Keratinocyte (primary cell): ENCODE measurements at places on chromosomes 2 and 18.

DNA sequence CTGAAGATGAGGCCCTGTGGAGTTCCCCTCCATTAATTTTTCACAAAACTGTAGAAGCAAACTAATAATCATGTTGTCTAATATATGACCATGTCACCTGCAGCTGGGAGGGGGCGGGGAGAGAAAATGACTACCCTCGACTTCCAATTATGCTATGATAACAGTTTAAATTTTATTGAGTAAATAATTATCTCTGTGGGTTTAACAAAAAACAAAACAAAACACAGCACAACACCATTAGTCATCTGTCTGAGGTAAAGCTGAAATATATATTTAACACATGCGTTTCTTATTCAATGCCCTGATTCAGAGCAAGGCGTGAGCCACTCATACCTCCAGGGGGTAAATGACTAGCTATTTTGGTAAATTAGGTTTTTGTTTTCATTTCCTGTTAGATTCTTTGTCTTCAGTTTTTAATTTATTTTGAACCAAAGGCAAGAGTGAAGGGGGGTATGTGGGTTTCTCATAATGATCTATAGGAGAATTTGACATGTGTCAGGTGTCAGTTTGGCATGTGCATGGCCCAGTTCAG, 77.4 kb upstream of the ZCCHC2 start:
- peaks cover 29% of the 10 kb centered on the region for H3K4me1 ChIP-seq
- peak overlapping the region; percentile 49 for H3K27ac ChIP-seq
- H3K27me3 ChIP-seq: peaks cover 4% of the 10 kb centered on the region
- no peak overlapping the region for H3K4me3 ChIP-seq
- no peaks in the 10 kb centered on the region for H3K36me3 ChIP-seq

DNA sequence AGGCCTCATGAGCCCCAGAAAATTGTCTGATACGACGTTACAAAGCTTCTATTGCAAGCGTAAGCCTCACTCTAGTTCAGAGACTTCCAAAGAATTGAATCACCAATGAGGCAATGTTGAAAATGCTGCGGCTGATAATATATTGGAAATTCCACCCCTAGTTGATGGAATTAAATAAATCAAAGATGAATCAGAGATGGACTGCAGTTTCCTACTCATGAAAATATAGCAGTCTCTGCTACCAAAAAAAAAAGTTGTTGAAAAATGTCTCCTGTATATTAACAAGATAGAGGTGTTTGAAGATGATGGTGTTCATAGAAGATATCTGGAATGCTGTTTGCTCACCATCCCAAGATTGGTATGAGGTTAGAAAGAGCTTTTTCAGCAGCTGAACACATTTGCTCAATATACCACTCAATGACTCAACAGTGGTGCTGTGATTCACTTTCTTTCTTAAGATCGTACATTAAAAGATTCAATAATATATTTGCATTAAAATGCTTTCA, 99.8 kb upstream of the ARHGAP28 start:
- no peaks in the 10 kb centered on the region for H3K27me3 ChIP-seq
- no peak for DNase-seq
- no peaks in the 10 kb centered on the region for H3K36me3 ChIP-seq
- peaks cover 1% of the 10 kb centered on the region for H3K4me1 ChIP-seq
- no peak overlapping the region for H3K27ac ChIP-seq
- H3K4me3 ChIP-seq: no peak overlapping the region

- H3K4me3 ChIP-seq: no peak overlapping the region
- peaks cover 6% of the 10 kb centered on the region for H3K4me1 ChIP-seq
- no peak overlapping the region for H3K27ac ChIP-seq
Observed at GRCh38 chr2:196783431-196784094, 15.9 kb downstream of the GTF3C3 start.

GRCh38 chr2:64972426-64972825, 16.8 kb upstream of the SLC1A4 start:
- no peaks in the 10 kb centered on the region for H3K36me3 ChIP-seq
- no peak for DNase-seq
- H3K4me1 ChIP-seq: peaks cover 9% of the 10 kb centered on the region
- H3K27ac ChIP-seq: no peak overlapping the region
- H3K4me3 ChIP-seq: no peak overlapping the region
- no peaks in the 10 kb centered on the region for H3K27me3 ChIP-seq

DNA sequence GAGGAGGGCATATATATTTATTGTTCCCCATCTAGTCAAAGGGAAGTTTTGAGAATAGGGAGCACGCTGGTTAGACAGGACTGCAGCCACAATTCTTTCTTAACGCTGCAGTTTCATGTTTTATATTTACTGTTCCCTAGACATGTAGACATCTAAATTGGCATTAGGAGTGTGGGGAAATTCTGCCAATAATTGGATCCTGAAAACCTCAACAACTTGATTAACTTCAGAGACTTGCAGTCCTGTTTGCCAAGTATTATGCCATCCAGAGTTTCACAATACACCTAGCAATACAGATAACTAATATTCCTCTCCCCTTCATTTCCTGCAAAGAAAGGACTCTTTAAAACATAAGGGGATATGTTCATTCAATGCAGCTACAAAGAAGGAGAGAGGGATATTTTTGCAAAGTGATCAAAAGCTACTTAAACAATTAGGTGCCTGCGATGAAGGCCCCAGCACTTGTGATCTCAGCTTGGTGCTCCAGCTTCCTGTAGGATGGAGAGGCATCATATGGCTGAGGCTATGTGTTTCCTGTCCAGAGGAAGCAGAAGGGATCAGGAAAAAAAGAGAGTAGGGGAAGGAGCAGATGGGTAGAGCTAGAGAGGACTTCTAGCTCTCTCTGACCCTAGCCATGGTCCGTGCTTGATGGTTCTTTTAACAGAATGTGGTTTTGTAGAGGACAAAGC, 264.4 kb downstream of the MTX2 start:
- H3K36me3 ChIP-seq: no peaks in the 10 kb centered on the region
- no peak overlapping the region for H3K4me3 ChIP-seq
- H3K4me1 ChIP-seq: peaks cover 4% of the 10 kb centered on the region
- no peak overlapping the region for H3K27ac ChIP-seq

DNA sequence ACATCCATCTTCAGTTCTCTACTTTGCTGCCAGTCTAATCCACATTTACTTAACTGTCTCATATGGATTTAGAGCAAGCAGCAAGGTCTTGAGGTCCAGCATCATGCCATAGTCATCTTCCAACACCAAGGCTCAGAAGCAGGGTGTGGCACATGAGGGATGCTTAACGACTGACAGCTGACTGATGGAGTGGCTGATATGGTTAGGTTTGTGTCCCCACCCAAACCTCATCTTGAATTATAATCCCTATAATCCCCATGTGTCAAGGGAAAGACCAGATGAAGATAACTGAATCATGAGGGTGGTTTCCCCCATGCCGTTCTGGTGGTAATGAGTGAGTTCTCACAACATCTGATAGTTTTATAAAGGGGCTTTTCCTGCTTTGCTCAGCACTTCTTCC, 257.3 kb downstream of the NBAS start:
- no peaks in the 10 kb centered on the region for H3K4me1 ChIP-seq
- no peak overlapping the region for H3K4me3 ChIP-seq
- no peaks in the 10 kb centered on the region for H3K27me3 ChIP-seq
- no peak for DNase-seq

GRCh38 chr2:113848758-113849415, 41.0 kb upstream of the ACTR3 start:
- no peaks in the 10 kb centered on the region for H3K27me3 ChIP-seq
- H3K36me3 ChIP-seq: no peaks in the 10 kb centered on the region
- H3K27ac ChIP-seq: peak overlapping the region; percentile 89
- no peak overlapping the region for H3K4me3 ChIP-seq

- no peak overlapping the region for H3K27ac ChIP-seq
- no peaks in the 10 kb centered on the region for H3K4me1 ChIP-seq
- peaks cover 21% of the 10 kb centered on the region for H3K27me3 ChIP-seq
- no peak overlapping the region for H3K4me3 ChIP-seq
Observed at GRCh38 chr2:23350041-23350791, 34.8 kb upstream of the KLHL29 start.

DNA sequence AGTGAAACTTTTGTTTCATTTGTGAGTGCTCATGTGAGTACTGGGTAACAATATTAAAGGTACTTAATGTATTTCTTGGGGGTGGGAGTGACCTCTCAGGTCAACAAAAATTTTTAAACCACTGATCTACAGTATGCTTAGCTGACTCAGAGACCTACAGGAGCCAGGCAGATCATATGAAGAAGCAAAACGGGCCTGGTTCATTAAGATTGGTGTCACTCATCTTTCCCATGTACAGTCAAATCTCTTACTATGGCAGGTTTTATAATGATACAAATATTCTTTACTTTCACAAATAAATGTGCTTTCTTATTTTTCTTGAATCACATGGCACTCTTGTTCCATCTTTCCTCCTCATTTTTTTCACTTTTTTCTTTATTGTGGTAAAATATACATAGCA, 7.7 kb upstream of the TMSB10 start:
- H3K4me1 ChIP-seq: peaks cover 23% of the 10 kb centered on the region
- no peak for DNase-seq
- H3K4me3 ChIP-seq: no peak overlapping the region
- H3K36me3 ChIP-seq: no peaks in the 10 kb centered on the region
- H3K27me3 ChIP-seq: no peaks in the 10 kb centered on the region

DNA sequence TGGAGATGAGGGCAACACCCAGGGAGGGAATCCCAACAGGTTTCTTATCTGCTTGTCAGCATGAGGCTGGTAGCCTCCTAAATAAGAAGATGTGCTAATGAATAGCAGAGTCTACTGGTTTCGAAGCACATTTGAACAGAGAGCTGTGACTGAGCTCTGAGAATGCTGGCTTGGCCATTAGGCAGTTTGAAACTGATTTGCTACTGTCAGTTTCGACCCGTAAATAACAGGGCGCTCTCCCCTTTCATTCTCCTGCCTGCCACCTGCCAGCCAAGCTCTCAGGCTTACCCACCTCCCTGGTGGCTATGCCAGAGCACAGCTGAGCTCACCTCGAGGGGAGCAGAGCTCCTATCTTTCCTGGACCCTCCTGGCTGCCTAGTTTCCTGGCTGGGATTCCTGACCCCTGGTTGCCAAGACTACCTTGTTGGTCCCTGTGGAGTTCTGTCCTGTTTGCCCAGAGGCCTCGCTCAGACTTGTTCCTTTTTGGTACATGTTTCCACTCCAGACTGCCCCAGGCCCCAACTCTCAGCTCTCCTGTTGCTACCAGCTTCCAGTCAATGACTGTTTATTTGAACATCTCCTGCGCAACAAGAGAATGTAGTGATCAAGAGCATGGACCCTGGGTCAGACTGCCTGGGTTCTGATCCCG, 102.3 kb upstream of the ALPP start:
- peaks cover 12% of the 10 kb centered on the region for H3K4me1 ChIP-seq
- H3K27me3 ChIP-seq: no peaks in the 10 kb centered on the region
